MCF 10A (cell line): ENCODE measurements at places on chromosomes 1 and 21.

DNA sequence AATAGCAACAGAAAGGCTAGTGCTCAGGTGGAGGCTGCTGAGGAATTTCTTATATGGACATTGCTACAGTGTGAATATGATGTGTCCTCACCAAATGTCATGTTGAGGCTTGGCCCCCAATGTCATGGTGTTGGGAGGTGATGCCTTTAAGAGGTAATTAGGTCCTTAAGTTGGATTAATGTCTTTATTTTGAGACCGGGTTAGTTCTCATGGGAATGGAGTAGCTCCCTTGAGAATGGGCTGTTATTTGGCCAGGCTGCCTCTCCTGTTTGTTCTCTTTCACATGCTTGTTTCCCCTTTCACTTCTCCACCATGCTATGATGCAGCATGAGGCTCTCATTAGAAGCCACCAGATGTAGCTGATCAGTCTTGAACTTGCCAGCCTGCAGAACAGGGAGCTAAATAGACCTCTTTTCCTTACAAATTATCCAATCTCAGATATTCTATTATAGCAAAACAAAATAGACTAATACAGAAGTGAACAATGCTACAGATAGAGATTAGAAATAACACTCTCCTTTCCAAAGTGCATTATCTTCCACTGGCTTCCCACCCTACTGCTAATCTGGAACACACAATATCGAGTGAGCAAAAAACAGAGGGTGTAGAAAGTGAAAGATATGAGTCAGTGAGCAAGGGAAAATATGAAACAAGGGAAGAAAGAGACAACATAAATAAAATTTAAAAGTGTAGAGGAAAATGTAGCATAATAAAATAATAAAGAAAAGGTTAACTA lies 160.2 kb downstream of the NTMT2 start:
- DNase-seq, result no peak

DNA sequence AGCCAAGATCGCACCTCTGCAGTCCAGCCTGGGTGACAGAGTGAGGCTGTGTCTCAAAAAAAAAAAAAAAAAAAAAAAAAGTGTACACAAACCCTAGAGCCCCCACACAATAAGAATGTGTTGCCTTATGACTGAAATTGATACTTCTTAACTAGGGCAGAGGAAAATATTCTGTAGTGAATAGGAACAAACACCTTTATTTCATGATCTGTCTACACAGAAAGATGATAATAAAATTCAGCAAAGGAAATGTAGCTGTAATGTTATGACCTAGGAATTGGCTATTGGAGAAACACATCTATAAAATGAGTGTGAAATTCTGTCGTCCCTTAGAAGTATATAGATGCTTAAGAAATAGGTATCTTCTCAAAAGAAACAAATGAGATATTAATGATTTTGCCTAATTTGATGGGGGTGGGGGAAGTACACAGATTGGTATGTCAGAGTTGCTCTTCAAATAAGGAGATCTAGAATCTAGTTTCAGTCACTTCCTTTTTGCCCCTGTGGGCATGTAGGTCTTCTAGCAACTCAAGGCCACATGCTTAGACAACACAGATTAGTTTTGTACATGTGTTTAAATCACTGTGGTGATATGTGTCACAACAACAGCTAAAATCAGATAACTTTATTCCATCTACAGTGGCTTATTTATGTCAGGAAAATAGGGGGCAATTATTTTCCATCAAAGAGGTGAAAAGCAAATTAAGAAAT lies 10.7 kb upstream of the GPR25 start:
- DNase-seq, result no peak

- no peak for DNase-seq
Measured at GRCh38 chr1:78645723-78646122, 3.9 kb upstream of the IFI44 start.

- DNase-seq, result peak; percentile 41
Measured at GRCh38 chr1:160874935-160875334, 10.0 kb downstream of the ITLN1 start.

GRCh38 chr1:4172644-4173599 lies 272.9 kb upstream of the C1orf174 start:
- no peak for DNase-seq

DNA sequence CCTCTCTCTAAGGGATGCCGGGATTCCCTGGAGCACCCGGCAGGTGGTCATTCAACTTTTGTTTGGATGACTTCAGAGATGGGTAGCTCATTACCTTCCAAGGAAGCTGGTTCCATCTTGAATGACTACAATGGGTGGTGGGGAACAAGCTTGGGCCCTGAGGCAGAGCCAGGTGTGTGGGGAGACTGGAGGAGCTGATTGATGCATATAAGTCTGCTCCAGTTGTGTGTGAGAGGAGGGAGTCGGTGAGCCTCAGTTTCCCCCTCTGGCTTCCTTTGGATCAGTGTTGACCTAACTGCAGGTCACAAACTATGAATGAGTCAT lies 133.8 kb upstream of the ZBTB40 start:
- no peak for DNase-seq

GRCh38 chr21:44301141-44301540 lies 1.3 kb downstream of the PFKL start:
- DNase-seq, result no peak

- no peak for DNase-seq
Measured at GRCh38 chr1:218666263-218666662, 321.1 kb downstream of the TGFB2 start.

DNA sequence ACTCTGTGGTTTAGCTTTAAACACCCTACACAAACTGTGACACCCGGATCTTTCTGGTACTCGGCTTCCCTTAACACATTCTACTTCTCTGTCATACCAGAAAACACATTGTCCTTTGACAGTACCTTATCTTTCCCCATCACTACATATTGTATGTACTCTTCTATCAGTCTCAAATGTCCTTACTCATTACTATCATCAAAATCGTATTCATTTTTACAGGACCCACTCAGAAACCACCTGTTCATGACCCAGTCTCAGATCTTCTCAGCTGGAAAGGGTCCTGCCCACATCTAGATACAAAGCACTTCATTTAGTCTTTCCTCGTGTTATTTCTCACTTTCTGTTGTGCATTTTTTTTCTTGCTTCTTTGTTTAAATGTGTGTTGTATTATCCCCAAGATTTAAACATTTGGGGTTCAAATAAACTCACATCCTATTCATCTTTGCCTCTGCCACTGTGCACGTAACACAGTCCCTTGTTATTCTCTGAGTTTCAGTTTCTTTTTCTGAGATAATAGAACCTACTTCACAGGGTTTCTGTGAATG lies 27.7 kb downstream of the CD34 start:
- DNase-seq, result no peak
